HepG2 (cell line): ENCODE measurements at places on chromosomes 16 and 17.

- DNase-seq = no peak
Measured at GRCh38 chr16:25063102-25063501, 47.9 kb upstream of the ARHGAP17 start.

- DNase-seq = no peak
Measured at GRCh38 chr16:49496656-49497055, 123.1 kb downstream of the C16orf78 start.

- DNase-seq = no peak
Measured at GRCh38 chr16:27539120-27539519, 10.6 kb downstream of the GTF3C1 start.

- no peak for DNase-seq
Measured at GRCh38 chr17:39564211-39564848, 43.4 kb downstream of the NEUROD2 start.

DNA sequence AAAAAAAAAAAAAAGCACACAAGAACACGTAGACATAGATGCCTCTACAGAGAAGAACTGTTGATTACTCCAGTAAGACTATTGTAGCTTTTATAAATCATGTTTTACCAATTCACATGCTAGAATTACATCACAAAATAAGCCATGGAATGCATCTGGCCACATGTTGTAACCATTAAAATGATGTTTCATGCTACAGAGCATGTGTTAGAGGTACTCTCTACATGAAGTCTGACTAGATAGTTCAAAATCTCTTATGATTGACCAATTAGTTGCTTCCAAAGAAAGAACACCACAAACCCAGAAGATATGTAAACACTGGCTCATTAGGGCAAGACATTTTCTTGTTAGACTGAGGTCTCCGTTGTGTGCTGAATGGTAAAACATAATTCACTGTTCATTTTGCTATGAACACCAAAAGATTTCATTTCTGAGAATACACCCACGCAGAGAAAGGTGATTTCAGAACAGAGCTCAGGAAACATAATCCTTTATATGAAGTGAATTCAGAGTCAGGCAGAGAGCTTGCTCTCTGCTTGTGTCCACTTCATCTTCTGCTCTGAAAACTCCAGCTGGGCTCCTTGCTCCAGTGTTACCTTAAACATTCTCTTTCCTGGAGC is 411.4 kb upstream of the SOX9 start:
- DNase-seq = no peak

GRCh38 chr17:51493206-51493605 is 232.9 kb downstream of the UTP18 start:
- DNase-seq = no peak

DNA sequence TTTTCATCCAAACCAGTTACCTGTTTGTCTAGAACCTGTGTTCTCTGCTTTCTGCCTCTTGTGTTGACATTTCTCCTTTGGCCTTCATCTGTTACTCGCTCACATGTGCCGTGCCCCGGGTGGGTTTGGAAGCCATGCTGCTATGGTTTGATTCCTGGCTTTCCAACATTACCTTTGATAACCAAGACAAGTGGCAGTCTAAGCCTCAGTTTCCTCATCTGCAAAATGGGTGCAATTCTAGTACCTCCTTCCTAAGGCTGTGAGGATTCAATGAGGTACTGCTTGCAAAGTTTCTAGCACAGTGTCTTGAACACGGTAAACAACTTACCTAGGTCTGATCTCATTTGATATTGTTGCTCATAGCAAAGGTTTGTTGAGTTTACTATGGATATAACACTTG is 665.0 kb downstream of the WWOX start:
- no peak for DNase-seq

DNA sequence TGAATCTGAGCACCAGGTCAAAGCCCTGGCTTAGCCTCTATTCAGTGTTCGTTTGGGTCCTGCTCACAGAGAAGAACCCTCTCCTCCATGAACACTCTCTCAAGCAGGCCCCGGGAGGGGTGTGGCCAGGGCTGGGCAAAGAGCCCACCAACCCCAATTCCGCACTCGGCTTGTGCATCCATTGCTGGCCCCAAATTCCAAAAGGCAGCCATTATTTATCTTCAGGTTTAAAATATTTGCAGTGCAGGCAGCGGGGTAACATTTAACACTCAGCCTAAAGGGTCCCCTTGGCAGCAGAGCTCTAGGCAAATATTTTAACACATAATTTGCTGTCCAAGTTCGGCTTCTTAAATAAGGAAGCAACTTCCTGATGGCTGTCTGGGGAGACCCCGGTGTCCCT is 115.7 kb downstream of the ZNF423 start:
- DNase-seq = no peak

GRCh38 chr17:76868176-76868668 is at the start of gene MGAT5B:
Gene MGAT5B, plus strand, starts transcription at chr17:76868404. Its CDS starts 626 bp downstream, at chr17:76869030.
- DNase-seq = peak; percentile 53

- no peak for DNase-seq
Measured at GRCh38 chr17:64130559-64131001, 636 bp upstream of the ERN1 start.

DNA sequence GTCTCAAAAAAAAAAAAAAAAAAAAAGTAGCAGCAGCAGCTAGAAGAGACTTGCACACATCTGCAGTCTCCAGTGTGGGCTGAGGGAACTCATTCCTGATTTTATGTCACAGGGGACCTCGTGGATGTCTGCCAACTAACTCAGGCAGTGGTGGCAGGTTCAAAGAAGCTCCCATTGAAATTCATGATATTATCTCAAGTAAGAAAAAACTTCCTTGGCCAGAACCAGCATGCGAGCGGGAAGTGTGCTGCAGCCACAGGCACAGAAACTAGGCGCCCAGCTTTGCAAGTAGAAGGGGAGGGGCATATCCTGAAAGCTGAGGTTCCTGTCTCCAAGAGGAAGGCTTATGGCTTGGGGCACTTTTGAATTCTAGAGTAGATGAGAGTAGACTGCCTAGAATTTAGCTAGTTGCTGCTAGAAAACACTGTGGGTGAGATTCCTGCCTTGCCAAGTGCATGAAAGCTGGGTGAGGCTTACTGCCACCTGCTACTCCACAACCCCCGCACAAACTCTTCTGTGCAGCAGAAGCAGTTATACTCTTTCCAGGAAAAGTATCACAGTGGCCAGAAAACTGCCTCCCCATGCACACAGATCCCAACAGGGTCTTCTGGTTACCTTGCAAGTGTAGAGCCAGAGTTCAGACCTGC is 603.8 kb upstream of the CA10 start:
- DNase-seq = no peak

DNA sequence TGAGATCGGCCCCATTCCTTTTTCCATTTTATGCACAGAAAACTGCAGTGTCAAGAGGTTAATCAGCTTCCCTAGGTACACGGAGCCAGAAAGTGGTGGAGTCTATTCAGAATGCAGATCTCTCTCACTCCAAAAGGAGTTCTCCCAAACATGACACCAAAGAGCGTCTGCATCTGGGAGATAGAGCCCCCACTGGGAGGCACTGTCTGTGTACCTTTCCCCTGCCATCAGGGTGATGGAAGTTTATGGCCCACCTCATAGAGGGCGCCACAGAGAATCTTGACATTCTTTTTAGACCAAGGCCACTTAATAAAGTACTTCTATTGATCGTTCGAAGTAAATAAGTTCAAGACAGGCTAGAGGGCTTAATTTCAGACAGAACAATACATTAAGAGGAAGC is 493.7 kb upstream of the ERCC4 start:
- DNase-seq = peak; percentile 60

DNA sequence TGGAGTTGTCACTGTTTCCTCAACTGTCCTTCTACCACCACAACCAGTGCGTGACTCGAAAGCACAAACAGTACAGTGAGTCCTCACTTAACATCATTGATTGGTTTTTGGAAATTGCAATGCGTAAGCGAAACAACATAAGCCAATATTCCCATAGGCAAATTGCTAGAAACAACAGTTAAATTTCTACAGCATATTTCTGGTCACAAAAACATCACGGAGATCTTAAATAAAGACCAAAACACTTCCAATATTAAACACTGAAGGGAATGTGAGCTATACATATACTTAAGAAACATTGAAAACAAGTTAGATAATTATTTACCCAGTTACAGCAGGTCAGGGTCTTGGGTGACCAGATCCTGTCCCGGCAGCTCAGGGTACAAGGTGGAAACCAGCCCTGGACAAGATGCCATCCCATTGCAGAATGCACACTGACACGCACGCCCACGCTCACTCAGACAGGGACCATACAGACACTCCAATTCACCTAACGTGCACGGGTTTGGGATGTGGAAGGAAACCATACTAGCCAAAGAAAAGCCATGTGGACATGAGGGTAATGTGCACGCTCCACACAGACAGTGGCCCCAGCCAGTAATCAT is 4.7 kb downstream of the SLC13A5 start:
- no peak for DNase-seq

- DNase-seq = no peak
Measured at GRCh38 chr16:89269805-89270665, 52.5 kb downstream of the ZNF778 start.

GRCh38 chr16:72902206-72902605 is 145.7 kb downstream of the ZFHX3 start:
- no peak for DNase-seq

- DNase-seq = no peak
Measured at GRCh38 chr17:6108987-6109386, 38.8 kb downstream of the WSCD1 start.

- no peak for DNase-seq
Measured at GRCh38 chr17:929586-929985, 50.0 kb downstream of the NXN start.
